GM18507 (cell line): ENCODE measurements at places on chromosomes 7 and 10.

DNA sequence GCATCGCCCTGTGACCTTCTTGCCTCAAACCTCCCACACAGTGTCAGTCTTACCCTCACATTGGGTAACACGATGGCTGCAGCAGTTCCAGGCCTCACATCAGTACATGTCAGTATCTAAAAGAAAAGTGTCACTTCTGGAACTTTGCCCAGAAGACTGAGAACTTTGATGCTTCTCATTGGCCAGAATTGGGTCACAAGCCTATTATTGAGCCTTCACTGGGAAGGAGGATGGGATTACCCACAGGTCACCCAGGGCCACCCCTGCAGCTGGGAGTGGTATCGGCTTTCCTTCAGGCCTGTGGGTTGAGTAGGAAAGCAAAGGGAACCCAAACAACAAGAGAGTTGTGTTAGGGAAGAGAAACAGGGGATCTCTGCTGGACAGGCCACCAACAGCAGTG, 111.5 kb downstream of the NPY start:
- no peak for DNase-seq

DNA sequence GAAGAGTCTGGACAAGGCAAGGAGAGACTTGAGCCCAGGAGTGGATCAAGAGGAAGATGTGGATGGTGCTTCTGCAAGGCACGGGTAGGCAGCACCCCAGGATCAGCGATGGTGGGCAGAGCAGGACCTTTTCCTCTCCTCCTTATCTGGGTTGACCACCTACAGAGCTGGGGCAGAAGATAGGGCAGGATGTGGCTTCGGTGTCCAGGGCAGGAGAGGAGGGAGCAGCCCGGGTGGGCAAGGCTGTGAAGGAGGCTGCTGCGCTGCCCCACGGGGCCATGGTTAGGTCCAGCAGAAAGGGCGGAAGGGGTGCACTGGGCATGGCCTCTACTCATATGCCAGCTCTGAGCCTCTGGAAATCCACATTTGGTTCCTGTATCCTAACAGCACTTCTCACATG, 20.0 kb upstream of the PARP12 start:
- DNase-seq = no peak

GRCh38 chr7:155513543-155514285, 32.6 kb downstream of the CNPY1 start:
- no peak for DNase-seq

DNA sequence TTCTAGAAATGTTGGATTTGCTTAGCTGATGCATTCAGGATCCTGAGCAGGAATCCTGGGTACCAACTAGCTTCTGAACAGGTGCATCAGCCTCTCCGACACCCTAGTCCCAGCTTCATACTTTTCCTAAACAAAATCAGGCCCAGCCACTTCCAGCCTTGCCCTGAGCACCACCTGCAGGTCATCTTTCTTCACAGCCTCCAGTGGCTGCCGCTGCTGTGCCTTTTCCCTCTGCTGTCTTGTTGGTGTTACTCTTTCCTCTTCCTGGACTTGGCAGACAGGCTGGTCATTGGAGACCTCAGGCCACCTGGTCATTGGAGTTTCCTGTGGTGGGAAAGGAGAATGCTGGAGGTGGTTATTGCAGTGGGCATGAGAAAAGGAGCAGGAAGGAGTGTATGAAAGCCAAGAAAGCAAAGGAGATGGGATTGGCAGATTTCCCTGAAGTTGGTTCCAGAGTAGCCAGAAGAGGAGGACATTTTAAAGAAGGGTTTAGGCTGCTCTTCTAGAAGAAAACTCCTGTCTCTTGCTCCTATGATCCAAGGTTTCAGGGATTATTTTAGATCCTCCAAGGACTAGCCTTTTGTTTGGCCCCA, 48.2 kb upstream of the NFKB2 start:
- no peak for DNase-seq

- DNase-seq = no peak
Observed at GRCh38 chr7:142908921-142909890, 23.7 kb upstream of the TRPV6 start.

DNA sequence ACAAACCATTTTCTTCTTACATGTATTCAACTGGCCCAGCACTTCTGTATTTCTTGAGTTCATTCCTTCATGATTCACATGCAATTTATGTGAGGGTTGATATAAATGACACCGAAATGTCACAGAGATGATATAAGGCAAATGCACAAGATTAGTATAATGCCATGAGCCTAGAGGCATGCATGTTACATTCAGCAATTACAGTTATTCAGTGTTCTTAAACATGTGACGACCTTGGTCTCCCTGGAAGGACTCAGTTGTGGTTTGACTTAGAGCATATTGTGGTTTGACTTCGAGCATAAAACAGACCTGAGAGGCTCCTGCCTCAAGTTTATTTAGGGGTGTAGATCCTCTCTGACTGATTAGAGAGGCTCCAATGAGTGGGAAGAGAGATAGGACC, 752.1 kb upstream of the POM121L12 start:
- no peak for DNase-seq
